ENCODE measurements at places on chromosomes 3 and 15.

DNA sequence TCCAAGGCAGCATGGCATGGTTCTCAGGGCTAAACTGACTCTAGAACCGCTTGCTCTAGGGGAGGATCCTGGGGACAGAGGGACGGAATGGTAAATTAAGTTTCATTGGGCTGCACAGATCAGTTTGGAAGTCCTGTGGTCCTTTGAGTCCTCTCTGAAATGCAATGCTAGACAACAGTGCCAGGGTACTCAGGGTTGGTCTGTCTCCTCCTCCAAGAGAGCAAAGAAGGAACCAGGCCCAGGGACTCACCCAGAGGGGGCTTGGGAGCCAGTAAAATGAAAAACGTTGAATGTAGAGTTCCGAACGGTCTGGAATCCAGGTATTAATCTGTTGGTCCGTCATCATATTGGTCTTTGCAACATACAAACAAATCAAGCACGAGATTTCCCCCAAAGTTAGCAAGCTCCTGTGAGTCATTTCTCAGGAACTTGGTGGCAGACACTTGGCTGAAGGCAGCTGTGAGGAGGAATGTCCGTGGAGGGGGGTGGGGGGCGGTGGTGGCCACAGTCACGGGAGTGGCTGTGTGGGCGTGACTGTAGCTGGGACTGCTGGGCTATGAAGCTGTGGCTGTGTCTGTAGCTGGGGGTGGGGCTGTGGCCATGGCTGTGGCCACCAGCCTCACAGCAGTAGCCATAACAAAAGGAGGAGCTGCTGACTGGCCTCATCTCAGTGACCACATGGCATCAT, 361.0 kb downstream of the SHQ1 start:
- no peak for DNase-seq

- DNase-seq: no peak
These were observed 26.5 kb downstream of the AVEN start for GRCh38 chr15:34012461-34013028.

DNA sequence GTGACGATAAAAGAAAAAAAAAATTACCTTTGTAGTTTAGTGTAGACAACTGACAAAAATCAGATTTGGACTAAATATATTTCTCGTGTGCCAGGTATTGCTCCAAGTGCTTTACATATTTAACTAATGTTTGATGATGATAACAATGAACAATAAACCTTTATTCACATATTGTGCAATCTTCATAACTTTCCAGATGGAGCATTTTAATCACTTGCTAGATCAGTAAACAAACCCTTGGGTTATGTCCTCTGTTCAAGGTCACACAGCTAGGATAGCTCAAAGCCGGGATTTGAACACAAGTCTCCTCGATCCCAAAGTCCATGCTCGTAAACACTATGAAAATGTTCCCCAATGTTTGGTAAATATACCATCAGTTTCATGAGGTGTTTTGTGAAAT, 14.5 kb downstream of the NCEH1 start:
- DNase-seq: peak; percentile 64

GRCh38 chr3:73503781-73504180, 121.0 kb downstream of the PDZRN3 start:
- no peak for DNase-seq

DNA sequence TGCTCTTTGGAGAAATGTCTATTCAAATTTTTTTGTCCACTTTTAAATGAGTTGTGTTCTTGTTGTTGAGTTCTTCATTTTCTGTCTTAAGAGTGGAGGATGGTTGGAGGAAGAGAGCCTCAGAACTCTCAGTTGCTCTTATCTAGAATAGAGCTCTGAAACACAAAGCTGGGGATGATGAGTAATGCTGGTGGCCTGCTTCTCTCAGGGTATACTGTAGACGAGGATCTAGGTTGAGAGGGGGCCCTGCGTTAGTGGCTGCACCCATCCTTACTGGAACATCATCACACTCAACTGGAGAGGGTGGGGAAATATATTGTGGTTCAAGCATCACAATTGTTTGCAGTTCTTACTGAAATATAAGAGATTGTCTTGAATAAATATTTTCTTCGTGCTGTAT, 1.8 kb downstream of the SPTSSB start:
- DNase-seq: no peak

- DNase-seq: no peak
These were observed 12.4 kb downstream of the ISG20 start for GRCh38 chr15:88651136-88651732.

All from small intestine (tissue), 16 donors.